ENCODE measurements at places on chromosomes 16 and 17. TPM values are rescaled to one million over a fixed set of nuclear protein-coding genes. Genes with fewer than 3 reads are reported as not detected.

CLEC19A gene
- polyA plus RNA-seq: 0.08 TPM

KCNG4 gene
- polyA plus RNA-seq: 0.03 TPM

CIBAR2 gene
- polyA plus RNA-seq: 0.29 TPM

FOXN1 gene
- polyA plus RNA-seq: 0.81 TPM

C17orf113 gene
- polyA plus RNA-seq: 6.0 TPM

KAT7 gene
- polyA plus RNA-seq: 51.2 TPM

CACNA1H gene
- polyA plus RNA-seq: 14.6 TPM

All from left renal pelvis (tissue), 4 donors.